ENCODE measurements at places on chromosomes 11 and 22.

DNA sequence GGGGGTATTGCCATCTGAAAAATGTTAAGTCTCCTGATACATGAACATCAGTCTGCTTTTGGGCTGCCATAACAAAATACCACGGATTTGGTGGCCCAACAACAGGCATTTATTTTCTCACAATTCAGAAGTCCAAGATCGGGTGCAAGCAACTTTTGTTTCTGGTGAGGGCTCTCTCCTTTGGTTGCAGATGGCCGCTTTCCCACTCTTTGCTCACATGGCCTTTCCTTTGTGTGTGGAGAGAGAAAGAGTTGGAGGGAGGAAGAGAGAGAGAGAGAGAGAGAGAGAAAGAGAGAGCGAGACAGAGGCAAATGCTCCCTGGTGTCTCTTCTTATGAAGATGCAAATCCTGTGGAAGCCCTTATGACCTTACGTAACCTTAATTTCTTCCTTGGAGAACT, 2.5 kb upstream of the KRTAP5-2 start:
- DNase-seq, result no peak

DNA sequence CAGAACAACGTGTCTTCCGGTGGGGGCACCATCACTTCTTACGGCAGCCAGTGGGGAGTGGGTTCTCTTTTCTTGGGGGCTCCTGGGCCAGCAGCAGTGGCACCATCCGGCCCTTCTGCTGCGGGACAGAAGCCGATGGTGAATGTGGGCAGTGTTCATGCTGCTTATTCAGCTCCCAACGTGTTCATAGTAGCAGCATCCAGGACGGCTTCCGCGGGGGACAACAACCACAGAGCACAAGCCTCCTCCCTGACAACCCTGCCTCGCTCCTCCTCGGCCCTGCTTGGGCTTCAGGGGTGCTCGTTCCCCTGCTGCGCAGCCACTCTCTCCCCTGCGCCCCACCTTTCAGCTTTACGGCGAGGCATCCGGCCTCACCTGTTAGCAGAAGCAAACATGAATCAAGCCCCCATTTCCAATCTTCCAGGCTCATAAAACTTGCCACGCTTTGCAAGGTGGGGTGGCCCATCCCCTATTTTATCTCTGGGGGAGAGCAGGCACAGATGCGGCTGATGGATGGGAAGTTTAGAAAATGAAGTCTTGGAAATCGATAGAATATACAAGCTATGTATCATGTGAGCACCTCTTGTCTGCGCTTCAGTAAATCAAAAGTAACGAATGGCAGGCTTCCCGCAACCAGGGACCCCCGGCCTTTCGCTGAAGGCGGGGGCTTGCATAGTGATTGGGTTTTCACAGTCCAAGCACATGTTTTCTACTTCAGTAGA, 191.8 kb upstream of the NECTIN1 start:
- DNase-seq, result no peak

GRCh38 chr11:125348674-125349309, 147.3 kb downstream of the FEZ1 start:
- DNase-seq, result no peak

DNA sequence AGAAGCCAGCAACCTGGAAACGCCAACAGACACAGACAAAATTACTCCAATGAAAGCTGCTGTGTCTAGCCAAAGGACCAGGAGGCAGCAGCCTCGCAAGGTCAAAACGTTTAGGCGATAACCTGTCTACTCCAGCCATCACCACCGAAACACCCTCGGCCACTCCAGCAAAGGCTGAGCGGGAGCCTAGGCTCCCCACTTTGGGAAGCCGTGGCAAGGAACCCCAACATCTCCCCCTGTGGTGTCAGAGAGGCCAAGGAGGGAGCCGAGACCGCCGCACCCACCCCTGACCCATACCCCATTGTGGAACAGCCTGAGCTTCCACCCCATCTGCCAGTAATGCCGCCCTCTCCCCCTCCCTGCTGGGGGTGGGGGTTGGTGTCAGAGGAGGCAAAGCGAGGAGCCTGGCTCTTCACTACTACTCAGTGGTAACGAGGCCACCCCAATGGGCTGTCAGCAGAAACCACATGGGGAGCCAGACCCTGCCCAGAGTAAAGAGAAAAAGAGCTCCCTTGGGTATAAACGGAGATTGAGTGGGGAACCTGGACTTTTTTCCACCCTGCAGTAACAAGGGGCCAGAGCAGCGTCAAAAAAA, 33.9 kb upstream of the SEPTIN5 start:
- no peak for DNase-seq

DNA sequence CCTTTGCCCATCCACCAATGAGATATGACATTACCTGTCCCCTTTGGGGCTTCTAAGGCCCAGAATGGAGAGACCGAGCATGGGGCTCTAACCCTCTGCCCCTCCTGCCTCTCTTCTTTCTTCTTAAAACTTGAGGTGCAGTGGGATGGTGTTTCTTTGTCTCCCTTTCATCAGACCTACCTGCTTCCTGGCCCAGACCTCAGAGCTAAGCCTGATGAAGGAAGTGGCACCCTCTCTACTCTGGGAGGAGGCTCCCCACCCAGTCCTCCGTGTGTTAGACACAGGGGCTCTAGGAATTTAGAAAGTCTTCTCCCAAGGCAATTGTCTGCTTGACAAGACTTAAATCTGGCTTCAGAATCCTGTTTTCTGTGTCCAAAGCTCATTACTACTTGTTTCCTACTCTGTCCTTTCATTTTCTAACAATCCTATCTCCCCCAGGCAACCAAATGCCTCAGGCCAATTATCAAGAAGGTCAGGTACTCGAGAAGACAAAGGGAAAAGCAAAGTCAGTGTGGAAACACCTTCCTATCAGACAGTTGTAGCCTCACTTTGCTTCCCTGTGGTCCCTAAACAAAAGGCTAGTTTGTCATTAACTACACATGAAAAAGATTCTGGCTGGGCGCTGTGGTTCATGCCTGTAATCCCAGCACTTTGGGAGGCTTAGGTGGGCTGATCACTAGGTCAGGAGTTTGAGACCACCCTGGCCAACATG, 20.3 kb upstream of the PARVA start:
- no peak for DNase-seq

GRCh38 chr22:43198936-43199335, 12.0 kb upstream of the TTLL12 start:
- no peak for DNase-seq

DNA sequence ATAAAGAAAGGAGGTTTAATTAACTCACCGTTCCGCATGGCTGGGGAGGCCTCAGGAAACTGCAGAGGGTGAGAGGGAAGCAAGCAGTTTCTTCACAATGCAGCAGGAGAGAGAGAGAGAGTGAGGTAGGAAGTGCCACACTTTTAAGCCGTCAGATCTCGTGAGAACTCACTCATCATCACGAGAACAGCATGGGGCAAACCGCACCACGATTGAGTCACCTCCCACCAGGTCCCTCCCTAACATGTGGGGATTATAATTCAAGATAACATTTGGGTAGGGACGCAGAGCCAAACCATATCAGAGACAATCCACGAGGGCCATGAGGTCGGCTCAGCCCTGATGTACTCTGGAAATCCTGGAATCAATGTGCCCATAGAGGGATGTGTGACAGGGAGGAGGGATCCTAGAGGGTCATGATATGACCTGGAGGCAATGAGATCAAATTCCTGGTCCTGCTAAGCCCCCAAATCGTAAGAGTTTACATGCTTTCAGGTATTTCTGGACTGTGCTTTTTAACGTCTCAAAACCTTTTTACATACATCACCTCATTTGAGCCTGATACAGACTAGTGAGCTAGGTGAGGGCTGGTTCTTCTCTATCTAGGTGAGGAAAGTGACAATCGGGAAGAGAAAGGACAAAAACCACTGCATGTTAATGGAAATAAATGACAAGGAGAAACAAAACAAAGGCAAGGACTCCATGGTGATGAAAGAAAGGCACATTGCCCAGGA, 19.5 kb upstream of the RASSF10 start:
- DNase-seq, result no peak

DNA sequence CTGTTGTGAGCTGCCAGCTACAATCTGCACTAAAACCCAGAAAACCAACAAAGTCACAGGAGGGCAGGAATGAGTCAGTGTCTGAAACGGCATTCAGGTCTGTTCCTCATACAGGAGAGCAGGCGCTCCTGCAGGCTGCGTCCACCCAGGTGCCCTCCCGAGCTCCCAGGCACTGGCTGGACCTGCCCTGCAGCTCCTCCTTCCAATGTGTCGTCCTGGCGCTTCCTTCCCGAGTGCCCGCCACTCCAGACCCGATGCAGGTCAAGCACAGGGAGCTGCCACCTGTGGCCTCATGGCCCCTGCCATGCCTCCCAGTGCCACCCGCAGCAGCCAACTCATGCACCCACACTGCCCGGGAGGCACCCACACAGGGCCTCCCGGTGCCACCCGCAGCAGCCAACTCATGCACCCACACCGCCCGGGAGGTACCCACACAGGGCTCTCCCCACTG, 12.0 kb downstream of the BRD1 start:
- no peak for DNase-seq

GRCh38 chr22:30721741-30722140, 27.1 kb downstream of the OSBP2 start:
- DNase-seq, result no peak

- no peak for DNase-seq
Observed at GRCh38 chr11:8932564-8933180, at the start of gene C11orf16. Gene C11orf16, minus strand, starts transcription at chr11:8932947. Its CDS starts 639 bp downstream, at chr11:8932308.

GRCh38 chr11:46977038-46977813, 40.7 kb downstream of the CSTPP1 start:
- DNase-seq, result no peak

DNA sequence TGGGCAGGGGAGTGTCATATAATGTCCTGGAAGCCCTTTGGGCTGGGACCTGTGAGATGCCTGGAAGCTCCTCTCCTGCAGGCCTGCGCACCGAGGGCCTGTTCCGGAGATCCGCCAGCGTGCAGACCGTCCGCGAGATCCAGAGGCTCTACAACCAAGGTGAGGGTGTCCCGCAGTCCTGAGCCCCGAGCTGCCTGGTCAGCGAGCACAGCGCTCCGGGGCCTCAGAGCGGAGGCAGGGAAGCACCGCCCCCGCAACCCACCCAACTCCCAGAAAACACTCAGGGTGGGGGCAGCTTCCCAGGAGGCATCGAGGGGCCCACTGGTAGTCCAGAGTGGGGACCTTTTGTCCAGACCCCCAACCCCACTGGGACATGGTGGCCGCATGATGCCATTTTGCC, 95.5 kb downstream of the ARHGAP8 start:
- DNase-seq, result no peak

- no peak for DNase-seq
Observed at GRCh38 chr22:44645083-44645482, 56.9 kb upstream of the PRR5 start.

- no peak for DNase-seq
Observed at GRCh38 chr11:126823274-126823673, 177.3 kb downstream of the KIRREL3 start.

DNA sequence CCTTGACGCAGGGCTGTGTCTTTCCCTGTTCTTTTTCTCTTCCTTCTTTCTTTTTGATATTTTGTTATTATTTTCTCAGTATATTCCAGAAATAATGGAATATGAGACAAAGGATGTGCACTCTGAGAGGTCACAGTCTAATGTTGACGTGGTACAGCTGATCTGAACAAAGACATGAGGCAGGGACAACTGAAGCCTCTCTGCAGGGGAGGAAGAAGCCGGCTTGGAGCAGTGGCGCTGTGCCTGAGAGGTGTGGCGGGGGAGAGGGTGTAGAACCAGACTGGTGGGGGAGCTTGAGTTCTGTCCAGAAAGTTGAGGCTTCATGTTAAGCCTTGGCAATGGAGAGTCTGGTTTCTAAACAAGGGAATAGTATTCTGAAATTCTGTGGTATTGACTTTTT, 34.7 kb downstream of the ADAMTS15 start:
- DNase-seq, result no peak

DNA sequence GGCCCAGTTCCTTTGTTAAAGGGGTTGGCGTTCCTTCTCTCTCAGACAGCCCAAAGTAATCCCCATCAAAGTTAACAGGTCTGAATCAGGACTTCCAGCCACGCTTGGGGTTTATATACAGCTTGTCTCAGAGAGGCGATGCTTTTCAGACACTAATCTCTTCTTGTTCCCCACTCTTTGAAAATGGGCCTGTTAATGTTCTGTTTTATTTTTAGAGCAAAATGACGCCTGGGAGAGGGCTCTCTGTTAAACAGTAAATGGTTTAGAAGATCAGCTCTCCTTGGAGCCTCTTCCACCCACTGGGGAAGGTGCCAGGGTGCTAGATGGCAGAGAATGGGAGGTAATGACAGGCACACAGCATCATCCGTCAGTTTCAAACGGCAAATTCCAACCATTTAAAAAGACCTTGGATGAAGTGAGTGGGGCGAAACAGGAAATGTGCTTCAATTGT, 235.9 kb upstream of the NARS2 start:
- DNase-seq, result no peak

- DNase-seq, result no peak
Observed at GRCh38 chr11:3824714-3825472, 15.9 kb downstream of the RHOG start.

- no peak for DNase-seq
Observed at GRCh38 chr11:128814856-128815705, 52.0 kb downstream of the KCNJ1 start.

DNA sequence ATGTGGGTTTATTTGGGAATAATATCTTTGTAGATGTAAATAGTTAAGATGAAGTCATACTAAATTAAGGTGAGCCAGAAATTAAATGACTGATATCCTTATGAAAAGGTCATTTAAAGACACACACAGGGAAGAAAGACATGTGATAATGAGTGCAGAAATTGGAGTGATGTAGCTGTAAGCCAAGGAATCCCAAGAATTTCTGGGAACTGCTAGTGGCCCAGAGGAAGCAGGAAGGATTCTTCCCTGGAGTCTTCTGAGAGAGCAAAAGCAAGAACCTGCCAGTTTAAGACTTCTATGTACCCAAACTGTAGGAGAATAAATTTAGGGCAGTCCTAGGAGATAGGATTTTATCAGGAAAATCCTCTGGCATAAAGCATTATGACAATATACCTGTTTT, 66.9 kb downstream of the LRRC4C start:
- no peak for DNase-seq

DNA sequence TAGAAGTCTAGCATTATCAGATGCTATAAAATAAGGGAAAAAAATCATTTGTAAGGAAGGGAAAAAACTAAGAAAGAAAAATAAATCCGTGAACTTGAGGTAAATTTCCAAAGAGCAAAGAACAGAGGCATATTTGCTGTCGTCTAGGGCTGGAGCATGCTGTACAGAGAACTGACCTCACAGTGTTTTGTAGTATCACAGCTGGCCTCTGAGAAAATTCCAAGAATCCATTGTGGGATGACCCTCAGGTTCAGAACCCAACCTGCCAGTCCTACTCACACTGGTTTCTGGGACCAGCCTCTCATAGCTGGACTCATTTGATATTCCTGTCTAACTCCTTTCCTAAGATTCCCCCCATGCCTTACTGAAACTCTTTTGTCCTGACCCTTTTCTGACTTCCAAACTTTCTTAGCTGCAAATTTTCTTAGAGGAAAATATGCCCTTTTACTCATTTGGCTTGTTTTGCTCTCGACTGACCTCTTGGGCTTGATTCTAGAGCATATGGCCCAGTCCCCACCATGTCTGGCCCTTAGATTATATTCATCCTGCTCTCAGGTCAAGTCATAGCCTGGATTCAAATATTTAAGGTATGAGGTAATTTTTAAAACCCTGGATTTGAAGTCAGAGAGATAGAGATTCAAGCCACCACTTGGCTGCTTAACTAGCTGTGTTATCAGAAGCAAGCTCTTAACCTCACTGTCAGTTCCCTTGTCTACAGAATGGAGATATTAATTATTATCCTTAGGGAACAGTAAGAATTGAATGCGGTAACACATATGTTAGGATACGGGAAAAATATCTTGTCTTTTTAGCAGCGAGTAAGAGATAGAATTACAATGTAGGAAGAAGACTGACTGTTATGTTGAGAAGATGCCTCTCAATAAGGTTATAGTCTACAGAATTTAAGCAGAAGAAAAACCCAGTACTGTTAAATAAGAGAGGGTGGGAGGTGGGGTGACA, 89.7 kb upstream of the KCNA4 start:
- no peak for DNase-seq

All from NCI-H2081 treated with DMSO at 0.1 percent for 48 hours (cell line).